ENCODE measurements at places on chromosomes 13 and 19. TPM values are rescaled to one million over a fixed set of nuclear protein-coding genes. Genes with fewer than 3 reads are reported as not detected.
A peak's percentile ranks its signal among the peaks of the same experiment; 100 is the strongest.

DNA sequence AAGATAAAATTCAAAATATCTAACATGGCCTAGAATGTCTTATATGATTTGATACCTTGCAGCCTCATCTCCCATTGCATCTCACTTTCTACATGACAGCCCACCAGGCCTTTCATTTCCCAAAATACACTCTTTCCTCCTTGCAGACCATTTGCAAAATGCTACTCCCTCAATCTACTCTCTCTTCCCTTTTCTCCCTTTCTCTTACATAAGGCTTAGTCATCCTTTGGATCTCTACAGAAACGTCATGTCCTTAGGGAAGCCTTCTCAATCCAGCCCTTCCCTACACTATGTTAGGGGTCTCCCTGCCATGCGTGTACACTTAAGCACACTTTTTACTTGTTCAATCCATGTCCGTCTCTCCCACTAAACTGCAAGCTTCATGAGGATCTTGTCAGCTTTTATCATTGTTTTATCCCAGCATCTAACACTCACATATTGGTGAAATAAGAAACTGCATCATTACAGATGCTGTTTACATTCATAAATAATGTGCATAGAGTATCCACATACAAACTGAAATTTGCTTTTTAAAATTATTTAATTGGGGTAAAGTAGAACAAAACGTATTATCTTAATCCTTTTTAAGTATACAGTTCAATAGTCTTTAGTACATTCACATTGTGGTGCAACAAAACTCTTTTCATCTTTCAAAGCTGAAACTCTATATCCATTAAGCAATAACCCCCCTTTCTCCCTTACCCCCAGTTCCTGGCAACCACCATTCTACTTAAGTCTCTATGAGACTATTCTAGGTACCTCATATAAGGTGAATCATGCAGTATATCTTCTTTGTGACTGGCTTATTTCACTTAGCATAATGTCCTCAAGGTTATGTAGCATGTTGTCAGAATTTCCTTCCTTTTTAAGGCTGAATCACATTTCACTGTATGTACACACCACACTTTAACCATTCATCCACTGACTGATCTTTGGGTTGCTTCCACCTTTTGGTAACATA lies 11.5 kb upstream of the WBP4 start:
- no peak for DNase-seq

- no peak for DNase-seq
Measured at GRCh38 chr13:59963827-59964226, 199.9 kb downstream of the DIAPH3 start.

DNA sequence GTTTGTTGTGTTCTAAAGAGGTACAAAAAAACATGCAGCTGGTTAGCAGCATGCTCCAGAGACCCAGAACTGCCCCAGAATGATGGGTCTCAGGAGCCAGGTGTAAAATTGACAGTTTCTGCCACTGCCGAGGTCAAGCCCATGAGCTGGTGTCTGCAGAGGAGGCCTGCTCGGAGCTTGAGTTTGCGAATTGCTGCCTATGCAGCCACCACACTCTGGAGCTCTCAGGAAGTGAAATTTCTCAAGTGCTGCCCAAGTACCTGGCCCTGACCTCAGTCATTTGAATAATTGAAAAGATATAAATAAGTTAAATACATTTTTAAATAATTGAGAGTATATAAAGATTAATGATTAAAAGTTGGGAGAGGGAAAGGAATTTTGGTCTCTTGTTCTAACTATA lies 66.4 kb downstream of the ZAR1L start:
- DNase-seq: no peak

Gene SYNE4
- 11.4 TPM for polyA plus RNA-seq

GRCh38 chr19:15318241-15318691 lies 14.1 kb downstream of the BRD4 start:
- no peak for DNase-seq

GRCh38 chr13:58782736-58783135 lies 1151.2 kb downstream of the PCDH17 start:
- no peak for DNase-seq

- DNase-seq: no peak
Measured at GRCh38 chr19:45423033-45423588, 606 bp downstream of the ERCC1 start.

Gene SHC2
- polyA plus RNA-seq: 54.6 TPM

- no peak for DNase-seq
Measured at GRCh38 chr19:33700408-33701013, 78.8 kb downstream of the CHST8 start.

GRCh38 chr13:94674609-94675348 lies 37.6 kb downstream of the SOX21 start:
- peak; percentile 58 for DNase-seq

DNA sequence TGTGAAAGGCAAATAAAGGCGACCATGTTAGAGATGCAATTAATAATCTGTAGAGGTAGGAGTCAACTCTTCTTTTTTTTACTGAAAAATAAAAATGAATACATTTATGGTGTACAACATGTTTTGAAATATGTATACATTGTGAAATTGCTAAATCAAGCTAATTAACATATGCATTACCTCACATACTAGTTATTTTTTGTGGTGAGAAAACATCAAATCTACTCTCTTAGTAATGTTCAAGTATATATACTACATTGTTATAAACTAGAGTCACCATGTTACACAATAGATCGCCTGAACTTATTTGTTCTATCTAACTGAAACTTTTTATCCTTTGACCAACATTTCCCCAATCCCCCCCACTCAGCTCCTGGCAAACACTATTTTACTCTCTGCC lies 143.2 kb downstream of the POU4F1 start:
- no peak for DNase-seq

DNA sequence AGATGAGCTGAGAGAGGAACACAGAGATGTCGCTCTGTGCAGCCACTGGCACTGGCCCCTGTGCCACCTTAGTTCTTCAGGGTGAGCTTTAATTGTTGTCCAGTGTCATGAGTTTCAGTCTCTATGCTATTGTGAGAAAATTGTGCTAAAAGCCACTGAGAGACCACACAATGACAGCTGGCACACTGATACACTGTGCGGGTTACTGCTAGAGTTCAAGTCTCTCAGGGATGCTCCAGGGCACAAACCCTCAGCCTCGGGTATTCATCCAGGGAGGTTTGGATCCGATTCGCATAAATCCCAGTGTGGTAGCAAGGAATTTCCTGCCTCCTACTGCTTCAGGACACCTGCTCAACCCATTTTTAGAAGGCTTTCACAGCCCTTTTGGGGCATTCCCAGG lies 68.1 kb upstream of the EDNRB start:
- no peak for DNase-seq

DNA sequence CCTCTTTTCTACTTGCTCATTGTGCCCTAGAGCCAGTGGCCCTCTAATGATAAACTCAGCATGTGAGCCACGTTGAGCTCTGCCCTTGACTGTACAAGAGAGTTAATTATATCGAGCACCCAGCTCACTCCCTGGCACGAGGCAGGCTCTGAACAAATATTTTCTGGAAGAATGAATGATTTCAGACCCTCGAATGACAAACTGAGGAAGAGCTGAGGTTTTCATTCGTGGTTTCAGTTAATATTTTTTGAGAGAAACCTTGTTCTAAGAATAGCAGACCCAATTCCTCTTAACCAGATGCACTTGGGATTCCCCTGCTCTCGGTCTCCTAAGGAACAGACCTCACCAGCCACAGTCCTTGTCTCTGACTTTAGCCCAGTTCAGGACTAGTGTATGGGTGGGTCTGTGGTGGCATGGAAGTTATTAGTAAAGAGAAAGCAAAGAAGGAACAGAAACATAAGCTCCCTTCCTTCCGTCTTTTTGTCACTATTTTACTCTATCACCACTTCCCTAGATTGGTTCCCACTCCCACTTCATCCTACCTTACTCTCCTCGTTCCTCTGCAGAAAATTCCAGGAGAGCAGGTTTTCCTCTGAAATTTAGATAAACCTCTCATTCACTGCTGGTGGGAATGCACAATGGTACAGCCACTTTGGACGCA lies 22.1 kb upstream of the WDFY2 start:
- DNase-seq: no peak

Gene FGF21
- not detected for polyA plus RNA-seq

DNA sequence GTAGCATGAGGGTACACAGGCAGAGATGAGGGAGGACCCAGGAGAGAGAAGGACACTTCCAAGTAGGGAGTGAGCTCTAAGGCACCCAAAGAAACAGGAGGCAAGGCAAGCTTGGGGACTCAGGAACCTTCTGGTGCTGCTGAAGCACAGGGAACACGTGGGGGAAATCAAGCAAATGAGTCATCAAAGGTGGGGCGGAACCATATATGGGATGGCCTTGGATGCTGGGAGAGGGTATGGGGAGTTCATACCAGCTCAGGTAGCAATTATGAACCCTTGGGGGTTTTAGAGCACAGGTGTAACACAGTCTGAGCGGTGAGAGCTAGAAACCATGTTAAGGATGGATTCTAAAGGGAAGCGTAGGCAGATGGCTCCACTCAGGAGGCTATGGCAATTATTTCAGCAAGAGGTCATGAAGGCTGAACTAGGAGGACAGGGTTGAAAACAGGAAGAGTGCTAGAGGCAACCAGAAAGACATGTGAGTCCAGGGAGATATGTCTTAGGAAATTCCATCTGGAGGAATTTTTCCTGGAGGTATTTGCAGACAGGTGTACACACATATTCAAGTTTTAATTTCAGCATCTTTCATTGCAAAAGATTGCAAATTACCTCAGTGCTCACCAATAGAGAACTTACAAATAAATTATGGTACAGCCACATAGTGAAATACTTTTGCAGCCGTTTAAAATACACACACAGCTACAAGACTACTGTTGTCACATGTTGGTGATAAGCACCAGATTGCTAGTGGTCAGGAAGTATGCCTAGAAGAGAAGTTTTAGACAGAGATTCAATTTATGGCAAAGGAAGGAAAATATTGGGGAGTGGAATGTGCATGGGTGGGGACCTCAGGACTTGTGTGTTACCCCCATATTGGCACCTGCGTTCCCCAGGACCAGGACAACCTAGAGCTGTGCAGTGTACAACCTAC lies 77.0 kb downstream of the STARD13 start:
- no peak for DNase-seq

DNA sequence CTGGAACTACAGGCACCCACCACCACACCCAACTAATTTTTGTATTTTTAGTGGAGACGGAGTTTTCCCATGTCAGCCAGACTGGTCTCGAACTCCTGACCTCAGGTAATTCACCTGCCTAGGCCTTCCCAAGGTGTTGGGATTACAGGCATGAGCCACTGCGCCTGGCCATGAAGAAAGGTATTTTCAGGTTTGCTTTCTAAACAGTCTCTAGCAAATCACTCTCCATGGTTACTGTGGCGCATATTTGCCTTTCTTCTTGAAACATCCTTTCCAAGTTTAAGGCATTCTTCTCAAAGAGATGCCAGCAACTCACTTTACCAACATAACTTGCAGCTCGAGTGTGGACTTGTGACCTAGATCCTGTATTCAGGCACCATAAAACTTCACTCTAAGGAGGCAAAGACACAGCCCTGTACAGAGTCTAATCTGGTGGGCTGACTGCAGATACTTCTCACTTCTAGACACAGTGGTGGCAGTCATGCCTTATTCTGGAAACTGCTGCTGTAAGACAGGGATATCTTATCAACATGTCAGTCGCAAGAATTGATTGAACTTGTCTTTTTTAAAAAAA lies 461.4 kb upstream of the TSHZ3 start:
- DNase-seq: no peak

Gene ACP5
- polyA plus RNA-seq: 1.2 TPM

DNA sequence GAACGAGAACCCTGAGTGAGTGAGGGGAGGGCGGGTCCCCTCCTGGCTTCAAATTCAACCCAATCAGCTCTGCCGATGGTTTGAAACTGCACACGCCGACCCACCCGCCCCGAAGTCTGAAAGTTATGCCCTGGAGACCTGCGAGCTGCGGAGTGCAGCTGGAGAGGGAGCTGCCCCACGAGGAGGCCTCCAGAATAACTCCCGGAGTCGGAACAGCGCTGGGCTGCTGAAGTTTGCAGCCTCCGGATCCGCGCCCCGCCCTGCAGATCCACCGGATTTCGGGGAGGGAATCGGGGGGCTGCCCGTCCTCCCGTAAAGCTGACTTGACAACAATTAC lies 7.0 kb downstream of the POU4F1 start:
- DNase-seq: peak; percentile 53

GRCh38 chr13:99422586-99423220 lies 78.6 kb upstream of the TM9SF2 start:
- DNase-seq: no peak

All from cardiac muscle cell (in vitro differentiated cells and primary cell).